ENCODE measurements at places on chromosomes 5 and 9.
A peak's percentile ranks its signal among the peaks of the same experiment; 100 is the strongest.

DNA sequence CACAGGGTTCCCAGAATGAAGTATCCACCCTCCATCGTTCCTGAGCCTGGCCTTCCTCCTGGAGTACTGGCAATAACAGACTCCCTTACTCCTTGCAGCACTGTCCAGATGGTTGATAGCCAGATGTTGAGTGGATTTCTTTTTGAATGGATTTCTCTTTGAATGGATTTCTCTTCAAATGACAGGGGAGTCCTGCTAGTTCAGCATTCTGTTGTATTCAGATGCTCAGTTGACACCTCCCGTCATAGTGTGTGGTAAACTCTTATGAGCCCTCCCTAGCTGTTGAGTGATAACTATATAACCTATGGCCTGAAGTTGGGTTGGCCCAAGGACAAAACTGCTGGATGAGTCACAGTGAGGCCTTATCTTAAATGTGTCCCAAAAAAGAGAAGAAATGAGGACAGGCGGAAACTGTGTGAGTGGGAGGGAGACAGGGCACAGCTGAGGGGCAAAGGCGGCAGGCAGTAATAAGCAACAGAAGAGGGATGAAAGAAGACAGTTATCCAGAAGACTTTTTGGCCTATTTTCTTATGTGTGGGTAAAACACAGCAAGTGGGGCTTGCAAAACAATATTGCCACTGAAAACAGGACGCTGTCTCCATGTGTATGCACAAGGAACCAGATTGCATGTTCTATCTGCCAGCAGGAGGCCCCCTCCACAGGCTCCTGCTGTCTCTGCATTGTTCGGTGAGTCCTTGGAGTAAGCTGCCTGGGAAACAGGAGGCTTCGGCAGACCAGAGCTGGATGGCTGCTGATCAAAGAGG is 209.5 kb upstream of the S1PR3 start:
- peak; percentile 19 for DNase-seq

DNA sequence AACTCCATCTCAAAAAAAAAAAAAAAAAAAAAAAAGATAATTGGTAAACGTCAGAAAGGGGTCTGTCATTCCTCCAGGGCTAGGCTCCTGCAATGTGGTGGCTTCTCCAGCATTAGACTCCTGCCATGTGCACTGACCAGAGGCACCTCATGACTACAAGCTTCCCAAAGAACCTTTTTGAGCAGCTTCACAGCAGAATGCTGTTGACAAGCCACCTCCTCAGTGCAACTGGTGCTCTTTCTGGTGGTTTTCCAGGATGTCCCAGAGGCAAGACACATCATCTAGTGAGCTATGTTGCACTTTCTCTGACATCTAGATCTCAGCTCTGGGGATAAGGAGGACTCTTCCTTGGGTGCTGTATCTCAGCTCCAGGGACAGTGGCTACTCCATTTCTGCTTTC is 11.6 kb downstream of the RPL37 start:
- DNase-seq = peak; percentile 70

GRCh38 chr9:92654481-92655301 is 15.2 kb downstream of the IPPK start:
- DNase-seq = peak; percentile 80

DNA sequence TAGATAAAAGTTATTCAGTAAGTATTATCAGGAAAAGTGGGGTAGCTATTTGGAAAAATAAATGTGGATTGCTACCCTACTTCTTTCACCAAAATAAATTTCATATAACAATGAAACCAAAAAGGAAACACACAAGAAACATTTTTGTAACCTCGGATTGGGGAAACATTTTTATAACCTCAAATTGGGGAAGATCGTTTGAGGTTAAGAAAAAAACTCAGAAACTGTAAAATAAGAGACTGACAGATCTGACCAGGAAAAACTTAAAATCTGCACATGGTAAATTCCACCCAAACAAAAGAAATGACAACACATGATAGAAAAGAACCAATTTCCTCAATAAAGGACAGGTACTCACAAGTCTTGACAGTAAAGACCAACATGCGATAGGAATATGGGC is 13.5 kb downstream of the EFCAB9 start:
- no peak for DNase-seq

GRCh38 chr5:34485768-34486030 is 170.4 kb upstream of the RAI14 start:
- no peak for DNase-seq

DNA sequence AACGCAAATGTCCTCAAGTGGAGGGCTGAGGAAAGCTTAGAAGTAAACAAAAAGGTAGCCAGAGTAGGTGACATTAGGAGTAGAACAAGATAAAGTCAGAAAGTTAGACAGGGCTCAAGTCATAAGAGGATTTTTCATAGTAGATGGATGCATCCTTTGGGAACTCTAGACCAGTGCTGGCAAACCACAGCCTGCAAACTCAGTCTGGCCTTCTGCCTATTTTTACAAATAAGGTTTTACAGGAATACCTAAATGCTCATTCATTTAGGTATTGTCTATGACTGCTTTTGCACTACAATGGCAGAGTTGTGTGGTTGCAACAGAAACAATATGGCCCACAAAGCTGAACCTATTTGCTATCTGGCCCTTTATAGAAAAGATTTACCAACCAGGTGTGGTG is 116.0 kb upstream of the HMHB1 start:
- no peak for DNase-seq

- no peak for DNase-seq
Measured at GRCh38 chr5:53006911-53007890, 18.0 kb downstream of the ITGA2 start.

DNA sequence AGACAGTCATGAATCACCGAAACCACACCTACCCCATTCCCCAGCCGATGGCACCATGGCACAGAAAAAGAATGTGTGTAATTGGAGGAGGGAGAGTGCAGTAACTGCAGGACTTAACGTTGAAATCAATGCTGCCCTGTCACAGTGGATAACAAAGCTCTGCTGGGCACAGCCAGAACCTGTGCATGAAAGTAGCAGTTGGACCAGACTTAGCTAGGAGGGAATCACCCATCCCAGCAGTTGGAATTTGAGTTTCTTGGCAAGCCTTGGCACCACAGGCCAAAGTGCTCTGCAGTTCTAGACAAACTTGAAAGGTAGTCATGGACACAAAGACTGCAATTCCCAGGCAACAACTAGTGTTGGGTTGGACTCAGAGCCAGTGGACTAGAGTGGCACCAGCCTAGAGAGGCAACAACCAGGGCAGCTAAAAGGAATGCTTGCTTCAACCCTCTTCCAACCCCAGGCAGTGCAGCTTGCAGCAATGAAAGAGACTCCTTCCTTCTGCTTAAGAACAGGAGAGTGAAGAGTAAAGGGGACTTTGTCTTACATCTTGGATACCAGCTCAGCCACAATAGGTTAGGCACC is 19.1 kb downstream of the TMEM232 start:
- no peak for DNase-seq

DNA sequence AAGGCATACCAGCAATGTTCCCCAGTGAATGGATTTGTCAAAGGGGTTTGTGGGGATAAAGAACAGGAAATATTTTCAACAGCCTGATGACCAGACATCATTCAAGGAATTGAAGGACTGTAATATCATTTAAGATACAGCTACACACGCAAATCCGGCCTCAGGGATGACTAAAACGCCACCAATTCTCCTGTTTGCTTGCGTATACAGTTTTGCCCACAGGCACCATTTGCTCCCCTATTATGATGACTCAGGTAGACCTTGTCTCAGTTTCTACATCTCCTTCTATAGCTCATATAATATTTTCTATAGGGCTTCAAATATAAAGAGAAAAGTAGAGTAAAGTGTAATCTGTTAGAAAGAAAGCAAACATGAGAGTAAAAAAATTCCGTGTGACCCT is 29.7 kb upstream of the ITGA1 start:
- DNase-seq = no peak

GRCh38 chr9:95018099-95018936 is 291.8 kb downstream of the AOPEP start:
- DNase-seq = peak; percentile 69

GRCh38 chr9:15332939-15333338 is 25.9 kb upstream of the TTC39B start:
- no peak for DNase-seq

DNA sequence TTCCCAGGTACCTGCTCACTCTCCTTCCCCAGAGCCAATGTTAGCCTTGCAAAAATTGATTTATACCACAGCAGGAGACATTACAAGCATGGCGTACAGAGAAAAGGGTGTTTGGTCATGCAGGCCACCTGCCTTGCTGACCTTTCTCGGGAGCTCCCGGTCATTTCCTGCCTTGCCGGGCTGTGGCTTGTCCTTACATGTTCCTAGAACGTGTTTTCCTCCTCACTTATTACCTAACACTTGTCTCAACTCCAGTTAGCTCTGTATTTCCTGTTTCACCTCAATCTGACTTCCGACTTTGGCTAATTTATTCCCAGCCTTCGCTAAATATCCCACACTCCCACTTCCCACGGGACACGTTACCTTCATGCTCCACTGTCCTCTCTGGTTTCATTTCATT is 282.5 kb downstream of the ICE1 start:
- no peak for DNase-seq

GRCh38 chr5:74035521-74035937 is 409.5 kb downstream of the ARHGEF28 start:
- DNase-seq = peak; percentile 13

DNA sequence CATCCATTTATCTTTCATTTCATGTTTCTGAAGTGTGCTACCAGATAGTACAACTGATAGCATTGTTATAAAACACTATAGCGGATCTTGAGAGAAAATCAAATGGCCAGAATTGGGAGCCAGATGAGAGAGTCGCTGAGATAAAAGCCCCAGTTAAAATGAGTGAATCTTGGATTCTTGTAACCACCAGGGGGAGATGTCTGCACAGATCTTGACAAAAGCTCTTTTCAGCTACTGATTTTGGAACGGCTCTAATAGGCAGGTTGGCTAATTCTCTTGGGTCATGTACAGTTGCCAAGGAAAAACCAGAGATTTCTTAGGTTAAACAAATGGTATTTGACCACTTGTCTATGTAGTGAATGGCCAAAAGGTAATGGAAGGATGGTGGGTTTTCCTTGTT is 21.7 kb downstream of the F2RL2 start:
- peak; percentile 75 for DNase-seq

DNA sequence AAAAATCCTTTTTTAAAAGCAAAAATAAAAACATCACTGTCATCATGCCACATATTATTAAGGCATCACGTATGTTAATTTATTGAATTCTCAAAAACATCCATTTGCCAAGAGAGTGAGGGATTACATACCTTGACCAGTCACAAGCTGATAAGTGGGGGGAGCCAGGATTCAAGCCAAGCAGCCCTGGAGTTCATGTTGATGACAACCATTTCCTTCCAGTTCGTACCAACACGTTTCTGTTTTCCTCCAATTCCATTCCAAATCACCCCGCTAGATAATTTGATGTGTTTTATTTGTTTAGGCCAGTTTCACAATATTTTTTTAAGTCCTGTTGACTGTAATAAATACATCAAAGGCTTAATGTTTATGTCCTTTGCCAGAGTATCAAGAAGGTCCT is 53.0 kb downstream of the SLC1A3 start:
- DNase-seq = no peak

- no peak for DNase-seq
Measured at GRCh38 chr9:11757408-11757807, 935.8 kb upstream of the TYRP1 start.

DNA sequence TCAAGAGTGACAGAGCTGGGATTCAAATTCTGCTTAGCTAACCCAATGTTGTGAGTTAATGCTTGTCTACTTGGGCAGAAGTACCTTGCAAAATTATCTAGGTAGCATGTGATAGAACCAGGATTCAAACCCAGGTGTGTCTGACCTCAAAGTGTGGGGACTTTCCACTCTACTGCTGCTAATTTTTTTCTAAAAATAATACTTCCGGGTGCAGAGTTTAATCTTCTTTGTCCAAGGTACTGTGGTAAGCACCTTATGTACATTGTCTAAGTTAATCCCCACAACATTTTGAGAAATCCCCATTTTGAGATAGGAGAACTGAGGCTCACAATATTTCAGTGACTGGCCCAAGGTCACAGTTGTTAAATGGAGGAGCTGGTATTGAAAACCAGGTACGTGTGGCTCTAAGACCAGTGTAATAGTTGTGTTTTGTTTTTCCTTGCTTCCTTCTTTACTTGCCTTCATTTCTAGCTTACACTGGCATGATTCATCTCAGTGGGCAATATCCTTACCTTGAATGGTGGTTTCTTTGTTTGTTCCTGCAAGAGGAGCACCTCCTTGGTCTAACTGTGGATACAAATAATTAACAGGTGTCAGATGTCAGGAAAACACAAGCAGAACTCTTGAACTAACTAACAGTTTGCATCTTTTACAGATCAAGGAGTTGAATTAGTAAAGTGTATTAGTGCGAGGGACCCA is 7.5 kb downstream of the ALDOB start:
- DNase-seq = no peak

DNA sequence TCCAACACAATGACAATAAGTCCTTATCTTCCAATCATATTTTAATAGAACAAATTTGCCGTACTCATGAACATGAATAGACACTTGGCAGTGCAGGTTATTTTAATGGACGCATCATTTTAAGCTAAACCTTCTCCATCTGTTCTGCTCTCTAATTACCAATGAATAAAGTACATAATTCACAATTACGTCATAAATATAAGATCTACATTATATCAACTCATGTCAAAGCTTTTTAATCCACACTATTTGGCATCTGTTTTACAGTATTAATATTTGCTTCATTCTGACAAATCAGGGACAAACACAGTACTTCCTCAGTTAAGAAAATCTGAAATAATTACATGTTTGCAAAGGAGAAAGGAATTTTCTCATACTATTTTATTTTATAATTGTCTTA is 344.1 kb upstream of the DMAC1 start:
- DNase-seq = no peak

- DNase-seq = peak; percentile 3
Measured at GRCh38 chr9:69122549-69123141, 51.4 kb upstream of the TJP2 start.

GRCh38 chr9:106102821-106103220 is 408.5 kb downstream of the TMEM38B start:
- no peak for DNase-seq

DNA sequence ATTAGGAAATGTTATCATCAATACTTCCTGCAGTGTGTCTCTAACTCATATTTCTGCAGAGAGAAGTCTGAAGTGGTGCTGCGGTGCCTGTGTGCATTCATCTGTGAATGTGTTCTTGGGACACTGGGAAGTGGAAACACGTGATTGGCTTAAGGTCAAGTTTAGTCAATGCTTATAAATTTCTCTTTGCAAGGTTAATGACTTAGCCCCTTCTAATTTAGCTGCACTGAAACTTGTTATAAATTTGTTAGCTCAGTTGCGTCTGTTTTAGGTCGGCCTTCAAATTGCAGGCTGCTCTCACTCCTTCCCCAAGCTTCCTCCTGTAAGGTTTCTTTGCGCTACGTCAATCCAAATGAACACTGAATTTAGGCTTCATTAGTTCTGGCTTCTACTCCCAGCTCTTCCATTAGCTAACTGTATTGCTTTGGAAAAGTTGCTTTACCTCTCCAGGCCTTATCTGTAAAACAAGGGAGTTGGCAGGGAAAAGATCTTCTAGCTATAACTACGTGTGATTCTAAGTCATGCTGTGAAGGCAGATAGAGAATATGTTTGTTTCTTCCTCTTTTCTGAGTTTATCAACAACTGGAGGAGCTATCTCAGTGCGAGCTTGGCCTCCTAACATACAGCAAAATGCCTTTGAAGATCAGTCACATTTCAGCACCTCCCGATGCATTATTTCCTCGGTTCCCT is 341.8 kb downstream of the NFIB start:
- no peak for DNase-seq

- no peak for DNase-seq
Measured at GRCh38 chr5:96347502-96348292, 85.4 kb downstream of the PCSK1 start.

GRCh38 chr9:114005371-114006154 is 72.5 kb downstream of the AMBP start:
- DNase-seq = no peak

Data from cerebellar cortex (tissue), 1 donor.